ENCODE measurements at places on chromosomes 3 and 15. TPM values are rescaled to one million over a fixed set of nuclear protein-coding genes. Genes with fewer than 3 reads are reported as not detected.

DNA sequence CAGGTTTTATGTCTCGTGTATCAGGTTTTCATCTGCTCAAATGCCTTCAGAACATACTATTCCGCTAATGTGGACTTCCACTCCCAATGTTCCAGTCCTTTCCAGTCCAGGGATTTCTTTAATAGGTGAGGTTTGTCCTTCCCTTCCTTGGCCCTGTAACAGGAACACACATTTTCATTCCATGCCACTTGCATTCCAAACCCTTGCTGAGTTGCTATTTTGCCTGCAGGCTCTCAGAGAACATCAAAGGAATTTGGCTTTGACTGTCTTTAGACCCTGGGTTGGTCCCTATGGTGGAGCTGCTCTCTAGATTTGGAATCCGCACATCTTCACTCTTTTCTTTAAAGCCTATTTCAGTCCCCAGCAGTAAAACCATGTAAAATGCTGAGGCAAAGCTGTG, 12.3 kb upstream of the ALCAM start:
- DNase-seq: no peak

Gene SH2D7
- polyA plus RNA-seq: 0.02 TPM

DNA sequence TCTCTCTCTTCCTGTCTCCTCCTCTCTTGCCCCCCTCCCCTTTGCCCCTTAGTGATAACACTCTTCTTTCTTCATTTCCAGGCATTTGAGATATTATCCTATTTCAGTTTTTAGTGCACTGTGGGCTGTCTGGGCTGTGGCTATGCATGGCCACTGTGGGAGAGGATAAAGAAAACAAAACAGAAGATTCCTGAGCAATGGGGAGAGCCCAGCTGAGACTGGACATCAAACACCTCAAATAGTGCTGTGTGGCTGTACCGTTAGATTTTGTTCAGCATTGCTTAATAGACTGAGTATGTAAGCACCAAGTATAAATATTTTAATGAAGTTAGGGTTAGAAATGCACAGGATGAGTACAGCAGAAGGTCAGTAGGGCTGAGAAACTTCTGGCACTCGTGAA, 7.9 kb upstream of the GBE1 start:
- no peak for DNase-seq

- peak; percentile 55 for DNase-seq
Observed at GRCh38 chr15:70806992-70807712, 43.8 kb upstream of the UACA start.

DNA sequence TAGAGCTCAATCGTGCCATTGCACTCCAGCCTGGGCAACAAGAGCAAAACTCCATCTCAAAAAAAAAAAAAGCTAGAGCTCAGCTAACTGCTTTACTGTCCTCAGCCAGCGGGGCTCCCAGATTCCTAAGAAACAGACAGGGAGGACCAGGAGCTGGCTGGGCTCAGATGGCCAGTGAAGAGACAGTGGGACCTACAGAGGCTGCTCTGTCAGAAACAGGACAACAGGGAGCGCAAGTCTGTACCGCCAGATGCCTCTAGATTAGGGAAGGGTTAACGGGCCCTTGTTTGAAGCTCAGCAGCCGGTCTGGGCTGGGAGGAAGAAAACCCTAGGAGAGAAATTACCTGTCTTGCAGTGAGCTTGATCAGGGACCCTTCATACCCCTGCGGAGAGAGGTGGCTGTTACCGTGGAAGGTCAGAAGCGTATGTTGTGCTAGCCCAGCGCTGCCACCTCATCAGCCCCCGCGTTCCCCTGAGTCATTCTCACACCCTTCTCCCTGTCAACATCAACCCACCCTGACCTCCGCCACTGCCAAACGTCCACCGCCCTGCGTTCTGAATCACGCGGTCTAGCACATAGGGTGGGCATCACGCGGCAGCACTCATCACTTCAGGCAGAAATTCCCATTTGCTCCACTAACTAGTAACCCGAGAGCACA, 25.3 kb downstream of the RBPMS2 start:
- peak; percentile 67 for DNase-seq

DNA sequence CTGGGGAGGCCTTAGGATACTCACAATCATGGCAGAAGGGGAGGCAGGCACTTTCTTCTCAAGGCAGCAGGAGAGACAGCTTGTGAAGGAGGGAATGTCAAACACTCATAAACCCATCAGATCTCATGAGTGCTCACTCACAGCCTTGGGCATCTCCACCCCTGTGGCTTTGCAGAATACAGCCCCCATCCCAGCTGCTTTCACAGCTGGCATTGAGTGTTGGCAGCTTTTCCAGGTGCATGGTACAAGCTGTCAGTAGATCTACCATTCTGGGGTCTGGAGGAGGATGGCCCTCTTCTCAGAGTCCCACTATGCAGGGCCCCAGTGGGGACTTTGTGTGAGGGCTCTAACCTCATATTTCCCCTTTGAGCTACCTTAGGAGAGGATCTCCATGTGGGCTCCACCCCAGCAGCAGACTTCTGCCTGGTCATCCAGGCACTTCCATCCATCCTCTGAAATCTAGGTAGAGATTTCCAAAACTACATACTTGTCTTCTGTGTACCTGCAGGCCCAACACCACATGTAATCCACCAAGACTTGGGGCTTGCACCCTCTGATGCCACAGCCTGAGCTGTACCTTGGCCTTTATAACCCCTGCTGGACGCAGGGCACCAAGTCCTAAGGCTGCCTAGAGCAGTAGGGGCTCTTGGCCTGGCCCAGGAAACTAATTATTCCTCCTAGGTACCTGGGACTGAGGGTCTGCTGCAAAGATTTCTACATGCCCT, 404.2 kb upstream of the EPHA6 start:
- DNase-seq: no peak

DNA sequence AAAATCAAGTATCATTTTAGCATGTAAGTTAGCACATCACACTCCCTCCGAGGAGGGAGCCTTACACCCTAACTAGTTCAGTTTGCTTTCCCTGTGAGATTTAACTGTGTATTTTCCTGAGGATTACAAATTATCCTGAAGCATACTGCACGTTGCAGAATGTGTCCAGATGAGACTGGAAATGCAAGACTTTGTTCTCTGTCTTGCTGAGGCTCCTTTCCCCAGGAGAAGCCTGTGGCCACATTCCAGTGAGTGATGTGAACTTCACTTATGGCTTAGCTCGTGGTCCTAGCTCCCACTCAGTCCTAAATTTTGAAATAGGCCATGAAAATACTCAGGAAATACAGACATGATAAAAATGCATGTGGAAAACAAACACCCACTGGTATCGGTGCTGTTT, 23.7 kb downstream of the PDZRN3 start:
- DNase-seq: no peak
